ENCODE measurements at places on chromosomes 1 and 21.

DNA sequence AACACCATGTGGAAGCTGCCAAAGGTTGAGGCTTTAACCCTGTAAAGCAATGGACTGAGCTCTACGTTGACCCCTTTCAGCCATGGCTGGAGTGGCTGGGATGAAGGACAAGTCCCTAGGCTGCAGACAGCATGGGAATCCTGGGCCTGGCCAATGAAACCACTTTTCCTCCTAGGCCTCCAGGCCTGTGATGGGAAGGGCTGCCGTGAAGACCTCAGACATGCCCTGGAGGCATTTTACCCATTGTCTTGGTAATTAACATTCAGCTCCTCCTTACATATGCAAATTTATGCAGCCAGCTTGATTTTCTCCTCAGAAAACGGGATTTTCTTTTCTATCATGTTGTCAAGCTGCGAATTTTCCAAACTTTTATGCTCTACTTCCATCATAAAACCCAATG lies 214.5 kb downstream of the RGS7 start:
- DNase-seq, result no peak

GRCh38 chr1:236287757-236288619 lies 6.2 kb upstream of the ERO1B start:
- DNase-seq, result no peak

DNA sequence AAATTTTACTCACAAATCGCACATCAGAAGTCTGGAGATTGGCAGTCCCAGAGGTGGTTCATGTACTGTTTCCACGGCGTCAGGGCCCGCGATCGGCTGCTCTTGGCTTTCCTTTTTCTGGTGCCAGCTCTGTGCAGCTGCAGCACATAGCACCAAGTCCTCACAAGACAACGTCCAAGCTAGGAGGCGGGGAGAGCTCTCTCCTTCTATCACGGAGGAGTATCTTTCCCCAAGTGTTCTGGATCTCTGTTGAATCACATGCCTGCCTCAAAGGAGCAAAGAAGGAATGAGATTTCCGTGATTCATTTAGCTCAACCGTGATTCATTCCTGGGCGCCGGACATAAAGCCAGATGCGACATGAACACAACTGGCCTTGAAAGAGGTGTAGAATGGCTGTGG lies 25.5 kb downstream of the MT1HL1 start:
- DNase-seq, result no peak

DNA sequence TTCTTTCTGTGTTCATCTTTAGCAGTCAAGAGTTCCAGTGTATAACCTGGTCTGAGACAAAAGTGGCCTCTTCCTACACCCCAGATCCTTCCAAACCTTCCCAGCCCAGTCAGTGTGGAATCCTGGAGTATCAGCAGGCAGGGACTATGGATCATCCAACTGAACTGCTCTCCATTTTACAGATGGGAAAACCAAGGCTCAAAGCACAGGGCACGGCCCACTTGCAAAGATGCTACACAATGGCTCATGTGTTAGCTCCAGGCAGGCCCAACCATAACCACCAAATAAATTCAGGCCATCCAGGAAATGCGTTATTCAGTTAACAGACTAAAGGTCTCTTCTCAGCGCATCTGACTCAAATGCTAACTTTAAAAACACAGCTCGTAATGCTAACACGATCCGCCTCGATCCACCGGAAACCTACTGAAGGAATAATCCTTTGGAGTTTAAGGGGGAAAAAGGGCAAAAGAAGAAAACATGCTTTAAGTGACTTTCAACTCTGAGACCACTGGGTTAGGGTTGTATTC lies 7.1 kb downstream of the GLIS1 start:
- no peak for DNase-seq

DNA sequence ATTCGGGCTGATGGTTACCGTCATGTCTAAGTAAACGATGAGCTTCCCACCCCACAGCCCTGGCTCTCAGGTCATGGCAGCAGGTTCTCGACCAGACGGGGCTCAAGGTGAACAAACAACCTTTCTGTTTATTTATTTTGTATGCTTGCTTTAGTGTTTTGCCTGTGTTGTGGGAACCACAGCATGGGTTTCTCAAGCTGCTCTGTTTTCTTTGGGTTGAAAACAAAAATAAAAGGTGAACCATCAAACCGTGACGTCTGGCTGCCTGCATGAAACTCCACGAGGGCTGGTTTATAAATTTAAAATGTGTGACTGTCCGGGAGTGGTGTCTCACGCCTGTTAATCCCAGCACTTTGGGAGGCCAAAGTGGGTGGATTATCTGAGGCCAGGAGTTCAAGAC lies 28.0 kb downstream of the TMEM51 start:
- DNase-seq, result no peak

GRCh38 chr1:56446531-56447098 lies 132.7 kb downstream of the PLPP3 start:
- no peak for DNase-seq

DNA sequence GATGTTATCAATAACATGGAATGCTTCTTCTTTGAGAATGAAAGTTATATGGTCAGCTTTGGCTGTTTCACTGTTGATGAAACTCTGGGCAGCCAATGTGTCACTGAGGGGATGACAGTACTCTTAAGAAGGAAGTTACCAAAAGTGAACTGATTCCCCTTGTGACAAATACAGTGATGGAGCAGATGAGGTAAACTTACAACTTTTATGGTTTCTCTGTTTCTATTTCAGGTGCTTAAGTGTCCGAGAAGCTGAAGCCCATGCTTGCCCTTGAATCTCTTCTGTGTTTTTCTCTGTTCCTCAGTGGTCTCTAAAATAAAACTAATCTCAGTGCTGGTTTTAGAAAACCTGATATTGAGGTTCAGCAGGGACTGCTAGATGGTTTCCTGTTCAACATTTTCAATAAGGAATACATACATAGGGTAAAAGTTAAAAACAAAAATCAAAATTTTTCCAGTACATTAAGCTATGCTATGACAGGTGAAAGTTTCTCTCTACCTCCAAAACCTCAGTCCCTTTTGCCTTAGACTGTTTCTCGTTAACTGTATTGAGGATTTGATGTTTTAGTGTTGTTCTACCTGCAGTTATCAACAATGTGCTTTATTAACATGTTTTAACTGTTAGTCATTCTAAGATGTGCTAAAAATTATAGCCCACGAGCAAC lies 454.4 kb upstream of the ADGRL4 start:
- DNase-seq, result no peak
